ENCODE measurements at places on chromosomes 1 and 21. TPM values are rescaled to one million over a fixed set of nuclear protein-coding genes. Genes with fewer than 3 reads are reported as not detected.

DNA sequence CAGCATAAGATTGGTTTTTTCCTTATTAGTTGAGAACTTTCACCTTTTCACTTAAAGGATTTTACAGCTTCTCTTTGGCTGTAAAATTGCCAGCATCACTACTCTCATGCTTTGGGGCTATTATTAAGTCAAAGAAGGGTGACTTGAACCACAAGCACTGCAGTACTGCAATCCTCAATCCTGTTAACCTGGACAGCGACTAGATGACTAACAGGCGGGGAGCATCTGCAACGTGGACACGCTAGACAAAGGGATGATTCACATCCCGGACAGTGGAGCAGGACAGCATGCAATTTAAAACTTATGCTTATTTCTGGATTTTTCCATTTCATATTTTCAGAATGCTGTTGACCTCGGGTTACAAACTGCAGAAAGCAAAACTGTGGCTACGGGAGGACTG is 8.1 kb downstream of the ARV1 start:
- DNase-seq: no peak

DNA sequence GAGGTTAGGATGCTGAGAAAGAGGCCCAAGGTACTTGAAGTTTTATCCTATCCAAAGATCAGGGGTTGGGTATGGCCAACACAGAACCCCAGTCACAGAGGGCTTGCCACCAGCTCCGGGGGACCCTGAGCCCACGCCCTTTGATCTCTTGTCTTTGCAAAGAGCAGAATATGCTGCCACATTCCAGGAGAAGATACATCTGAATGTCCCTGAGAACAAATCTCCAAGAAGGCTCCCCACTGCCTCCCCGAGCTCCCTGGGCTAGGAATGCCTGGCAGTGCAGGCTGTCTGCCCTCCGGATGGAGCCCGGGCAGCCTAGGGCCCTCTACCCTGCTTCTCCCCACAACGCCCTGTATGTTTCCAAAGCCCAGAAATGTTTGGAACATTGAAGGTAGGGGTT is 49.2 kb downstream of the AJAP1 start:
- no peak for DNase-seq

GRCh38 chr1:214332946-214333798 is 52.2 kb downstream of the SMYD2 start:
- DNase-seq: peak; percentile 59

DNA sequence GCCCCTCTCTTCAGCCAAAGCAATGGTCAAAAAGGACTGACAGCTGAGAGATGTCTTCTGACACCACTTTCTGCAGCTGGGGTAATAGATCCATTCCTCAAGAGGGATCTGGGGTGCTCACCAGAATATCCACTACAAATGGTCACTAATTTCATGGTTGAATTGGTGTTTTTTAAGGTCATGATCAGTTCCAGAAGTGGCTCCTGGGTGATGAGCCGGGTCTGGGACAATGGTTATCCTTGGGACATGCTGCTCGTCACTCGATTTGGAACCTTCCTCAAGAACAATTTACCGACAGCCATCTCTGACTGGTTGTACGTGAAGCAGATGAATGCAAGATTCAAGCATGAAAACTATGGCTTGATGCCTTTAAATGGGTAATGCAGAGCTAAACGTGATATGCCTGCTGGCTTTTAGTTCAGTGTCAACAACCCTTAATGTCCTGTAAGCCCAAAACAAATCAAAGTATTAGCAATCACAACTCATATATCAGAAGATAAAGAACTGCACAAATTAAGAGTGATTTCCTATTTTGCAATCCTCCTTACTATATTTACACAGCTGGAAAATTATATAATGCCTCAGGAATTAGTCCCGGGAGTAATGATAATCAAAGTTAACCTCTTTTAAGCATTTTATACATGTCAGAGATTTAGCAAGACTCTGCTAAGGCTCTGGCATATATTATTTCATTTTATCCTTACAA is 20.1 kb downstream of the FMO3 start:
- no peak for DNase-seq

- DNase-seq: no peak
These were observed 13.2 kb upstream of the DEGS1 start for GRCh38 chr1:224169718-224170270.

DONSON gene
- 39.6 TPM for total RNA-seq

GCSAML gene
- not detected for total RNA-seq

DNA sequence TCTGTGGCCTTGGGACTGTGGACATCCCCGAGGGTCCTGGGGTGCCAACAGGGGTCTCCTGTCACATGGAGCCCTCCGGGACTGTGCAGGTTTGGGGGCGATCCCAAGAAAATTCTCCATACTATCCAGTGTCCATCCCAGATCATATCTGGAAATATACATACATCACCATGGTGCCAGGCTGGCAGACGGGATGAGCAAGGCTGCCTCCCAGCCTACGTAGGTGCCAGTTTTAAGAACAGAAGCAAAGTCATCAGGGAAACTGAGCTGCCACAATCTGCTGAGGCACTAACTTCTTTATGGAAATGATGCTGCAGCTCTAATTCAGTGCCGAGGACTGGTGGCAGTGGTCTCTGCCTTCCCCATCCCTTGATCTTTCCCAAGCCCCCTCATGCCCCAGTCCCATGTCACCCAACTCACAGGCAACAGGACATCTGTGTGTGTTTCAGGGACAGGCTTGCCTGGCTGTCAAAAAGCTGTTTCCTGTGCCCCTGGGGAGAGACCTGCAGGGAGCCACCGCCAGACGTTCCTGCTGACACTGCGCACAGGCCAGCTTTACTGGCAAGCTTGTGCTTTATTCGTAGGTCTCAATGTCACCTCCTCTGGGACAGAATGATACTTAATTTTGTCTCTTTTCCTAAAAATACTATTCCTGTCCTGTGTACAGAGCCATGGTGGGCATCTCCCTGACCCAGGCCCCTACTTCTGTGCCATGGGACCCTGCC is 15.5 kb downstream of the TEX35 start:
- no peak for DNase-seq

GRCh38 chr1:10806966-10807365 is 10.5 kb upstream of the CASZ1 start:
- no peak for DNase-seq

WNT3A gene
- total RNA-seq: not detected

DNA sequence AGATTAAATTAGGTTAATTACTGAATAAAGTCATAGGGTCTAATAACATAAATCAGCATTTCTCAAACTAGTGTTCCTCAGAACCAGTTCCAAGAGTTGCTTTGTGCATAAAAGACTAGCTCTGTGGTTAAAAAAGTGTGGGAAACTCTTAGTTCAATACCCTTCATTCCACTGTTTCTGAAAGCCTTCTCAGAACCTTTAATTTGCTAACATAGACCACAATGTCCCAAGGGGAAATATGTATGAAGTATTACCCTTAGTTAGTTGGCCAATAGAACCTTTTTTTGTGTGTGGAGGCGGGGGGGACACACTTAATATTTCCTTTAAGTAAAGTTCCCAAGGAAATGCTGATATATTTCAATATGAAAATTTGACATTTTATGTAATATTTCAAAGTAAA is 20.4 kb downstream of the ODF2L start:
- no peak for DNase-seq

- no peak for DNase-seq
These were observed 64.3 kb downstream of the OPTC start for GRCh38 chr1:203558064-203558760.

CLDN17 gene
- total RNA-seq: not detected

ELAPOR1 gene
- 6.3 TPM for total RNA-seq

ANGPTL7 gene
- total RNA-seq: not detected

GRCh38 chr1:90317628-90318027 is 322.7 kb downstream of the ZNF326 start:
- DNase-seq: no peak

DNA sequence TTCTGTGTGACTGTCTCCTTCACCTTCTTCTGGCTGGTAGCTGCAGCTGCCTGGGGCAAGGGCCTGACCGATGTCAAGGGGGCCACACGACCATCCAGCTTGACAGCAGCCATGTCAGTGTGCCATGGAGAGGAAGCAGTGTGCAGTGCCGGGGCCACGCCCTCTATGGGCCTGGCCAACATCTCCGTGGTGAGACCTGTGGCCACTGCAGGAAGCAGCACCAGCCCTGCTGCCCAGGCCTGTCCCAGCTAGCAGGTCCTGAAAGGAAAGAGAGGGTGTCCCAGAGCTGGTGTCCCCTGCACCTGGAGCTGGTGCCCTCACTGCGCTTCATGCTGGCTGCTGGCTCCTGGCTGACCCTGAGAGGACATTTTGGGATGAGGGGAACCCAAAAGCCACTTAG is 5.9 kb upstream of the ATXN7L2 start:
- DNase-seq: no peak

ZFP69B gene
- 3.5 TPM for total RNA-seq

SIM2 gene
- total RNA-seq: 0.19 TPM

All from activated CD4-positive, alpha-beta T cell treated with anti-CD3 and anti-CD28 coated beads, Interleukin-2, amount 10 ng/mL, durations not matched to agents 7 days and 5 days (primary cell).